ENCODE measurements at places on chromosomes 4 and X.

- peak; percentile 47 for DNase-seq
Measured at GRCh38 chrX:72123471-72124185, 8.1 kb downstream of the RTL5 start.

- no peak for DNase-seq
Measured at GRCh38 chr4:164251257-164251656, 502.7 kb upstream of the SMIM31 start.

- DNase-seq = no peak
Measured at GRCh38 chr4:176843710-176844109, 51.0 kb upstream of the VEGFC start.

- peak; percentile 48 for DNase-seq
Measured at GRCh38 chrX:40155589-40156469, 58.1 kb upstream of the BCOR start.

GRCh38 chrX:151852294-151852693 is 60.4 kb upstream of the MAGEA4 start:
- no peak for DNase-seq

- DNase-seq = peak; percentile 11
Measured at GRCh38 chr4:185127021-185127925, 15.8 kb upstream of the SLC25A4 start.

- DNase-seq = no peak
Measured at GRCh38 chr4:56183344-56183959, 203.8 kb downstream of the AASDH start.

GRCh38 chr4:185801471-185801870 is 10.5 kb downstream of the SORBS2 start:
- no peak for DNase-seq

All from hematopoietic multipotent progenitor cell treated with erythropoietin and hydrocortisone succinate and interleukin-3 and kit ligand, for 6 days (in vitro differentiated cells).